ENCODE measurements at places on chromosomes 2 and 18.
A peak's percentile ranks its signal among the peaks of the same experiment; 100 is the strongest.

- DNase-seq, result no peak
Observed at GRCh38 chr2:231413921-231414476, 18.5 kb downstream of the B3GNT7 start.

- DNase-seq, result no peak
Observed at GRCh38 chr2:23029111-23029510, 355.9 kb upstream of the KLHL29 start.

DNA sequence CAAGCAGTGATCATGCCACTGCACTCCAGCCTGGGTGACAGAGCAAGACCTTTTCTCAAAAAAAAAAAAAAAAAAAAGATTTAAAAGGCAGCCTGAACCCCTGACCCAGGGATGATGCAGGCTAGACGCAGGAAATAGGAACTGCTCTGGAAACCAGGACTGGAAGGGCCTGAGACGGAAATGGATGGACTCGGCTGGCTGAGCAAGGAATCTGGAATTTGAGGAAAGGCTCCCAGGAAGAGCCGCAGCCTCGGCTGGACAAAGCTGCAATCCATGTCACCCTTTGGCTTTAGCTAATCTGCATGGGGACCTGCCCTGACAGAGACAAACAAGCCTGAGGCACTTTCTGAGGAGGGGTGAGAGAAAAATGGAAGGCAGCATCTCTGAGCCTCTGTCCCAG lies 55.0 kb upstream of the DAPL1 start:
- no peak for DNase-seq

DNA sequence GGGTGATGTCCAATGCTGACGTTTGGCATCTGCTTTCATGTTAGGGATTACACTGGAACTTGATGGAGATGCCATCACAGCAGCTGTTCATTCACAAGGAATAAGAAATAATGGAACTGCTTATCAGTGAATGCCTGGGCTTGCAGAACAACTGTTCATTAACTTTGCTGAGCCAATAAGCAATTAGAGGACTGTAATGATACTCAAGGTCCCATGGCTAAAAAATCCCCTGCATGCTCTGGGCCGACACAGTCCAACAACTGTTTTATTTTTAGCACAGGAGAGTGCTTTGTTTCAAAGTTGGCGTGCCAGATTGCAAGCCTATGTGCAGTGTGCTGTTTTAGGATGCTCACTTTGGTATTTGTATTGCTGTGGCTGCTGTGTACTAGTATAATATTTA lies 408.0 kb upstream of the RGPD4 start:
- DNase-seq, result no peak

- DNase-seq, result no peak
Observed at GRCh38 chr18:11078491-11078890, 70.9 kb downstream of the PIEZO2 start.

DNA sequence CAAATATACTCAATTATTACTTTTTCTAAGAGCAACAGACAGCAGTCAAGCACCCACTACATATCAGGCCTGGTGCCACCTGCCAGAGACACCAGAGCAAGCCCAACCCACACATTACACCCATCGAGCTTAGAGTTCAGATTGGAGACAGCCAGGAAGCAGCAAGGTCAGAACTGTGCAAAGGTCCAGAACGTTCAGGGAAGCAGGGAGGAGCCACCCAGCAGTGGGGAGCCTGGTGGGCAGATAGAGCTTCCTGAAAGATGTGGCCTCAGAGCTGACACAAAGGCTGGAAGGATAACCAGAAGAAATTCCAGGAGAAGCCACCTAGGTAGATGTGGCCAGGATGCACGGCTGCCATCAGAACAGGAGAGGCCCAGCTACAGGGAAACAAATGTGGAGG lies 440.5 kb upstream of the ID2 start:
- no peak for DNase-seq

- no peak for DNase-seq
Observed at GRCh38 chr2:203759690-203760365, 53.4 kb downstream of the CD28 start.

- no peak for DNase-seq
Observed at GRCh38 chr2:7744827-7745226, 827.6 kb downstream of the RNF144A start.

DNA sequence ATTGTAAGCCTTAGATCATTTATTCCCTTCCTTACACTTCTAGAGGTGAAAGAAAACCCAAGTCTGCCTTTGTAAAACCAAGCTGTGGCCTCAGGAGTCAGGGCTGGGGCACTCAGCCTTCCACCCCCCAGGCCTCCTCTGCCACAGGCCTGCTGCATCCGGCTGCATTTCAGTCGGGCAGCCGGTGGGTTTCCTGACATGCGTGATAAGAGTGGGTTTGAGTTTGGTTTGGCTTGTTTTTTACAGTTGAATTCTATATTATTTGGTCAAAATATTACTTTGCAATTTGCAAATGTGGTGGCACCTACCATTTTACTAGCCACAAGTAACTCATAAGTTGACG lies 42.4 kb downstream of the ADI1 start:
- DNase-seq, result no peak

DNA sequence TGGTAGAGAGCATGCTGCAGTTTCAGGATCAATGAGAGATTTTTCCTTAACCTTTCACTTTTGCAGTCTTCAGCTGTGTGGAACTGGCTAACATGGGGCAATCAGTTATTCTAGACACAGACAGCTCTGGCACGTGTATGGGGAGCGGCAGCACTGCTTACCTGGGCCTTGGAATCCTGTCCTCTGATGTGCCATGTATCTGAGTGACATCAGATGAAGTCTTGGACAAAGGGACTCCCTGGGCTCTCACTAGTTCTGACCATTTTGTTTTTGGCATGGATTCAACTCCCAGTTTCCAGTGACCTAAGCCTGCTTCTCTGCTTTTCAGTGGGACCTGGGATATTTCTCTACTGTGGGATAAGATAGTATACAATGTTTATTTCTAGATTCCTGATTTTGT lies 54.3 kb downstream of the RNF144A start:
- no peak for DNase-seq

DNA sequence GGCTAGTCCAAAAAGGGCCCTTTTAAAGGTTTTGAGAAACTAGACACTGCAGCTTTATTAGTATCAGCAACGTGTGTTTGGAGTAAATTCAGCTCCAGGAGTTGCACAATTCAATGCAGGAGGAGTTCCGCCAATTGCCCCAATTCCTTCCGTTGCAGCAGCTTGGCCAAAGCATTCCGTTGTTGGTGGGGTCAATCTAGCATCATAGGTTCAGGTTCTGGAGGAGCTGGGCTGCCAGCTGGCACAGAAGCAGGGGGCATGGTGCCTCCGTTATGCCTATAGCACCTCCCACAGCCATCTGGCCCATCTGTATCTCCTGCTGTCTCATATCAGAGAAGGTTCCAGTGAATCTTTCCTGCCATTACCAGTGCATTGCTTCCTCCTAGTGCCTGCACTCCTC lies 55.4 kb downstream of the REL start:
- no peak for DNase-seq

DNA sequence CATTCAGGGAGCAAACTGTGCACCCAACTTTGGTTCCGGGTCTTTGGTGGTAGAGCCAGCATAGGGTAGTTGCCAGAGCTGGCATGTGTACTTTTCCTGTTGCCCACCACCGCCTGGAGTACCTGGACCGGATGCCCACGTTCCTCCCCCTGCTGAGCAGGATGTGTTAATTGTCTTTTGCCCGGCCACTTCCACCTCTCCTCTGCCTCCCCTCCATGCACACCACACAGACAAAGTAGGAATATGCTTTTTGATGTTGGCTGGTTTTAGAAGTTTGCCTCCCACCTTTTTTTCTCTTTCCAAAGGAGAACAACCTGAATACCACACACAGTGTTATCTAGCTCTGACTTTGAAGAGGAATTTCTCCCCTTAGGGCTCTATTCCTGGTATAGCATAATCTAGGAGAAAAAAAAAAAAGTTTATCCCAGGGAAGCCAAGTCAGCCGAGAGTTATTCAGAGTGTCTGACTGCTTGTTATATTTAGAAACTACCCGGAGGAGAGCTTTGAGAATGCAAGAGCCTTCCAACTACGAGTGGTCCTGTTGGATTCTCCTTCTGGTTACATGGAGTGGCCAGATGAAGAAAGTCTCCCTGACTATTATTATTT lies 111.9 kb downstream of the SETBP1 start:
- no peak for DNase-seq

DNA sequence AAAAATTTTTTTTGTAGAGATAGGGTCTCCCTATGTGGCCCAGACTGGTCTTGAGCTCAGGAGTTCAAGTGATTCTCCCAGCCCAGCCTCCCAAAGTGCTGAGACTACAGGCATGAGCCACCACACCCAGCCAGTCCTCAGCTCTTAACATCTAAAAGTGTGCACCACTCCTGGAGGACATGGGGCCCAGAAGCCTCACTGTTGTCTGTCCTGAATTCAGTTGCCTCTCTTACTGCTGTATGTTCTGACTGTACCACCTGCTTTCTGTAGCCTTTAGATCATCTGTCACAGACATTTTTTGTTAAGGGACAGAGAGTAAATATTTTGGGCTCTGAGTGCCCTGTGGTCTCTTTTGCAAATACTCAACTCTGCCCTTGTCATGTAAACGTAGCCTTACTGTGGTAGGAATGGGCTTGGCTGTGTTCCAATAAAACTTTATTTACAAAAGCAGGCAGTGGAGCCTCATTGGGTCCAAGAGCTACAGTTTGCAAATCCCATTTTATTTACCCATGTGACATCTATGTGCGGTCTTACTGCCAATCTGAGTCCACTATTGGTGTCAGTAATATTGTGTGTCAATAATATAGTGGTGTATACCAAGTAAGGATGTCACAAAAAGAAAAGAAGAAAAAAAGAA lies 38.1 kb downstream of the TMEM37 start:
- no peak for DNase-seq

GRCh38 chr2:72027426-72028161 lies 120.1 kb downstream of the CYP26B1 start:
- DNase-seq, result no peak

GRCh38 chr2:140349695-140350094 lies 1569.5 kb upstream of the NXPH2 start:
- DNase-seq, result no peak

DNA sequence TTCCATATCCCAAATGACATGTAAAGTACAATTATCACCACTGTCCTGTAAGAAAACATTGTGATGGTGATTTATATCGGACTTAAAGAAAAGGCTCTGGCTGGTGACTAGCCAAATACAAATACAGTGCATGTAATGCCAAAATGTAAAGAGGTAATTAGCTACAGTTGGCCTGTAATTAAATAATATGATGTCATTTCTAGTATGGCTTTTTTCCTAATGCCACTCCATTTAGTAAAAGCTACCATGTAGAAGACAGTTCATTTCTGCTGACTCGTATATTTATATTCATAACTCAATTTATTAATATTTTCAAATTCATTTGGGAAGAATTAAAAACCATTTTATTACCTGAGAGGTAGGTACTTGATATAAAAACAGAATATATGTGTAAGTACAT lies 815.7 kb downstream of the ERBB4 start:
- DNase-seq, result no peak

- no peak for DNase-seq
Observed at GRCh38 chr18:23536204-23536603, 32.9 kb downstream of the RMC1 start.

- DNase-seq, result no peak
Observed at GRCh38 chr2:101736233-101736632, 38.7 kb downstream of the MAP4K4 start.

- DNase-seq, result no peak
Observed at GRCh38 chr18:31983020-31983419, 35.6 kb upstream of the RNF125 start.

DNA sequence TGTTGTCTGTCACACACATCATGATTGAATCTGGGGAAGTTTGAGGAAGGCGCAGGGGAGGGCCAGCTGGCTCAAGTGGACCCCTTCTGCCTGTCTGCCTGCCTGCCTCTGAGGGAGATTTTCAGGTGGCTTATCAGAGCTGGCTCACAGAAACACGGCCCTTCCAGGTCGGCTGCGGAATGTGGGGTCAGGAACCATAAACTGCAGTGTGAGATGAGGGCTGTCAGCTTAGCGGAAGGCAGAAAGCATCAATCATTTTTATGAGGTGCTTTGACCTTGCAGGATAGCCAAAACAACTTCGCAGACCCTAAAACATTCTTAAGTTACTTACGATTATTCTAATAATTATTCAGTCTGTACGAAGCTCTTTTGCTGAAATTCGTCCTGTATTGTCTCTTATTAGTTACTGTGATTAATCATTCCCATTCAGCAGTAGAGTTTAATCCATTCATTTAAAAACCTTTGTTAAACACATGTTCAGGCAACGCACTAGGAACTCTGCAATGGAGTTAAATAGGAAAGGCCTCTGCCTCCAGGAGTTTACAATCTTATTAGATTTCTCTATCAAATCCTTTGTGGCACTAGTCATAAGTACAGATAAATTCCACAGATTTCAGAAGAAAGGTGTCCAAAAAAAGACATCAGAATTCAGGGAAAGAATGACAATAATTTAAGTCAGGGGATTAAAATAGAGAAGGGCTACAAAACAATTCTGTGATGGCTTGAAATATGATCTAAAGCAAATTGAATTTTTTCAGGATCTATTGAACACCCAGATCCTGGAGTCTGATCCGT lies 371.6 kb downstream of the HRH4 start:
- no peak for DNase-seq

DNA sequence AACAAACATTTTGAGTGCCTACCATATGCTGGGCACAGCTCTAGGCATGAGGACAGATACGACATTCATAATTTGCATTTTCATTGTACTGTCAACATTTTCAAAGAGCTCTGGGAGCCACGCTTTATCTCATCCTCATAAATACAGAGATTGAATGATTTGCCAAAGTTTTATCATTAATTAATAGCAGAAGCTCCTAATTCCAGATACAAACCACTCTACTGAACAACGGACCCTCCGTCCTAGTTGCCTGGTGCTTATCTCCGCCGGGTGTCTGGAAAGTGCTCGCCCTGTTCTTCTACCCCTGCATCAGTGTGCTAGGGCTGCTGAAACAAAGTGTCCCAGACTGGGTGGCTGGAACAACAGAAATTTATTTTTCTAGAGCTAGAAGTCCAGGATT lies 23.8 kb downstream of the SERTAD2 start:
- DNase-seq, result no peak

GRCh38 chr2:43218702-43219382 lies 7.6 kb downstream of the ZFP36L2 start:
- DNase-seq, result peak; percentile 67

DNA sequence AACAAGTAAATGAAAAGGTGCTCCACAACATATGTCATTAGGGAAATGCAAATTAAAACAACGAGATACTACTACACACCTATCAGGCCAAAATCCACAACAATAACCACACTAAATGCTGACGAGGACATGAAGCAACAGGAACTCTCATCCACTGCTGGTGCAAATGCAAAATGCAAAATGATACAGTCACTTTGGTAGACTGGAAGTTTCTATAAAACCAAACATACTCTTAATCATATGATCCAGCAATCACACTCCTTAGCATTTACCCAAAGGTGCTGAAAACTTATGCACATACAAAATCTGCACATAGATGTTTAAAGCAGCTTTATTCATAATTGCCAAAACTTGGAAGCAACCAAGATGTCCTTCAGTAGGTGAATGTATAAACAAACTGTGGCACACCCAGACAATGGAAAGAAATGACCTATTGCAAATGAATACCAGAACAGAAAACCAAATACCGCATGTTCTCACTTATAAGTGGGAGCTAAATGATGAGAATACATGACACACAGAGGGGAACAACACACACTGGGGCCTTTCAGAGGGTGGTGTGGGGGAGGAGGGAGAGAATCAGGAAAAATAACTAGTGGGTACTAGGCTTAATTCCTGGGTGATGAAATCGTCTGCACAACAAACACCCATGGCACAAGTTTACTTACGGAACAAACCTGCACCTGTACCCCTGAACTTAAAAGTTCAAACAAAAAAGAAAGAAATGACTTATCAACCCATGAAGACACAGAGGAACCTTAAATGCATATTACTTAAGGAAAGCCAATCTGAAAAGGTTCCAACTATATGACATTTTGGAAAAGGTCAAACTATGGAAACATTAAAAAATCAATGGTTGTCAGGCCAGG lies 80.4 kb downstream of the ASXL2 start:
- no peak for DNase-seq

All from GM13976 (cell line).